ENCODE measurements at places on chromosomes 11 and 22.

DNA sequence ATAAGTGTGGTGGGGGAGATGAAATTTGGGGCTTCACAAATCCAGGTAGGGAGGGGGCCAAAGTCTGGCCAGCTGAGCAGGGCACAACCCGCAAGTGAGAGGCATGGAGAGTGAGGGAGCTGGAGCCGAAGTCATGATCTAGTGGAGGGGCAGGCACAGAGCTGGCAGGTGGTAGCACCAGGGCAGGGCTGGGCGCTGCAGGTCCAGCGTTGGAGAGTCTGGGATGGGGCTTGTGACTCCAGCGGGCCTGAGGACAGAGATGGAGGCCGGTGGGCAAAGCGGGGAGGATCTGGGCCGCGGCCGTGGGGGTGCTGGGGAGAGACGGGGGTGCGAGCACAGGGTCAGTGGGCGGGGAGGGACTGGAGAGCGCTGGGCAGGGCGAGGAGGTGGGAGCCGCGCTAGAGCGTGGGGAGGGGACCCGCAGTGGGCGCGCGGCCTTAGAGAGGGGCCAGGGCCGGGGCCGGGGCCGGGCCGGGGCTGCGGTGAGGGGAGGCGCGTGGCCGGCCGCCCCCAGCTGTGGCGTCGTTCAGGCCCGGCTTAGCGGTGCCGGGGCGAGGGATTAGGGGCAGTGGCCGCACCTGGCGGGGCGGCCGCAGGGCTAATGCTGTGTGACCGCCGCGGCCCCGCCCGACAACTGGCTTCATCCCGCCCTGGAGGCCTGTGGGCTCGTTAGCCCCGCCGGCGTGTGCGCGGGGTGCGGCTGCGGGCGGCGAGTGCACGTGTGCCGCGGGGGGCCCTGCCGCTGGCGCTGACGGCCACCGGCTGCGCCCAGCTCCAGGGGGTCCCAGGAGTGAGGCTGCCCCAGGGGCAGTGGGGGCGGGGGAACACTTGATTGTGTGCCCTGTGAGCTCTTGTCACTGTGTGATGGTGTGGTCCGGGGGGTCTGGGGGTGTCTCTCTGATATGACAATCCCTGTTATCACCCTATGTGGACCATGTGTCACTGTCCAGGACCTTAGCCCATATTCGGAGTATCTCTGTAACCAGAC, 23.6 kb upstream of the MYOD1 start:
- no peak for DNase-seq

GRCh38 chr22:24542641-24543040, 12.3 kb downstream of the GUCD1 start:
- no peak for DNase-seq

GRCh38 chr11:132072858-132073211, 702.4 kb downstream of the NTM start:
- DNase-seq, result no peak

GRCh38 chr22:48844056-48844675, 983.5 kb downstream of the BRD1 start:
- DNase-seq, result no peak

DNA sequence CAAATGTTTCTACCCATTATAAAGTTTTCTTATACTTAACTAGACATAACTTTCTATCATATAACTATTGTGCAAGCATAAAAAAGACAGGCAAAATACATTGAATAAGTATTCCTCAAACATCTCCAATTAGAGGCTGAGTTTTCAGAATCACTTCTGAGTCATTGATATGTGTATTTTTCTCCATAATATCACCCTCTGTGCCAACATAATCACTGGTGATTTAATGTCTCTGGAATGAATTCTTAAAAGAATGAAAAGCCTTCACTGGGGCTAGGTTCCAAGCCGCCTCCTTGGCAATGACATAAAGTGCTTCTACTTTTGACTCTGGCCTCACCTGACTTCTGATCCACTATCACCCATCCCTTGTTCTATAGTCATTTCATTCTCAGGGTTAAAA, 197.0 kb upstream of the E2F8 start:
- no peak for DNase-seq

GRCh38 chr11:100851147-100851546, 164.1 kb downstream of the ARHGAP42 start:
- DNase-seq, result no peak
